ENCODE measurements at places on chromosomes 7 and 10.

GRCh38 chr10:133249975-133250754 lies 12.5 kb downstream of the VENTX start:
- DNase-seq = no peak

DNA sequence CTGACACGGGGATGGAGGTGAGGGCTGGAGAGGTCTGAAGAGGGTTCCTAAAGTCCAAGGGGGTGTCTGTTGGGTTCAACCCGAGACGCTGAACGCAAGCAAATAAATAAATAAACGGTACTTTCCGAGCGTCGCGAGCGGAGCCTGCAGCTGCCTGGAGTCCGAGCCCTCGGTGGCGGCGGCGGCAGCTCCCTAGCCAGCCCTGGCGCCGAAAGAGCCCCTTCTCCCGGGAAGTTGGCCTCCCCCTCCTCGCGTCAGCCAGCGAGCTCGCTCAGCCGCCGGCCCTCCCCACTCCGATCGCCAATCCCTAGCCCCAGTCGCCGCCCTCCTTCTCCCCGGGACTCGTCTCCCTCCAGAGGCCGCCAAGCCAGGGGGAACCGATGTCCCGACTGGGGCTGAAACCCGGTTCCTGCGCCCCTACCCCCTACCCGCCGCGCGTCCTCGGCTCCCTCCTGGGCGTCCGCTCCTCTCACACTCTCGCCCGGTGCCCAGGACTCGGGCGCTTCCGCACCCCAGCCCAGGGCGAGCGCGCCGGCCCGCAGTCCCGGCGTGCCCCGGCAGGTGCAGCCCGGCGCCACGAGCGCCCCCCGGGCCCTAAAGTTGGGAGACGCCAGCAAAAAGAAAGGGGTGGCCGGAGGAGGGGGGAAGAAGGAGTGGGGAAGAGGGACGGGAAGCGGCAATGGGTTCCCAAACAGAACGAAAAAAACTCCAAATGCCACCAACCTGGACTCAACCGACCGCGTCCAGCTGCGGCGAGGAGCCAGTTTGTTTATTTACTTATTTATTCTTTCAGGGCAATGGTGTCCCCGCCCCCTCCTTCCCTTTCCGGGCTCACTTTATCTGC lies at the start of gene GFRA1:
TSS of gene GFRA1 (minus strand) at position 767 of the 844 bp plus-strand sequence. CDS start 1,177 bp downstream, outside the sequence.
- DNase-seq = no peak

DNA sequence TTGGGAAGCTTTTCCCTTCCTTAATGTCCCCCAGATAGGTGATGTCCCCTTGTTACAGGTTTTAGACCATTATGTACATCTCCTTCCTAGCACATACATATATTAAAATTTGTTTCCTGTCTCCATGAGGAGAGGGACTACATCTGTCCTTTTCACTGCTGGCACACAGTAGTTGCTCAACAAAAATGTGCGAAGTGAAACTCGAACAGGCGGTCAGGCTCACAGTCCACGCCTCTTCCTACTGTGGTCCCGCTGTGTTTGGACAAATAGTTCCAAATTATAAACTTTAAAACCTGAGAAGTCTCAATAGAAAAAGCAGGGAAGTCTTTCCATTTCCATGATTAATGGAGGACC lies 1.2 kb upstream of the HHEX start:
- no peak for DNase-seq

- DNase-seq = no peak
These were observed 27.6 kb downstream of the EZH2 start for GRCh38 chr7:148856578-148856881.

DNA sequence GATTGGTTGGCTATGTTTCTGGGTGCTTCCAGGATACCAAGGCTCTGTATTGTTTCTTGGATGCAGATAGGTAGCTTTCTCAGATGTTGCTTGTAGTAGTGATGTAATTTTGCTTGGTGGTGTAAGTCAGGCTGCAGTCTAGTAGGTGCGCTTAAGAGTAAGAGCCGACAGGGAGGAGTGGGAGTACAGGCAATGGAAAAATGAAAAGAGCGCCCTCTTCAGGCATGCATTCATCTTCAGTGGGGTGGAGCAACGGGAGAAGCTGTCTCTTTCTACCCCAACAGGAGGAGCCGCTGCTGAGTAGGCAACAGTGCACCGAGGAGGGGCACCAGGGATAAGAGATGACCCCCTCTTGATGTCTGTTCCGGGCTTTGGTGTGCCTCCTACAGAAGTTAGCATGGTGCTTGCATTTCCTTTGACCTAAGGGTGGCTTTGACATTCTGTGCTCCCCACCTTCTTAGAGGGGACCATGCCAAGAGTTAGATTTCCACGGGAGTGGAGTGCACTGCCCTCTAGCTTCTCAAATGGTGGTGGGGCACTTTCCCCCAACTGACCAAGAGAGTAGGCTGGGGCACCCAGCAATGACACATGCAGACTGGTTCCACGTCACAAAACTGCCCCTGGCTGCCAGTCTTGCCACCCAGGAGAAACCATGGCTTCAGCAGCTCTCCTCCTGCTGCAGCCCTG lies 56.1 kb downstream of the ZNF783 start:
- no peak for DNase-seq

DNA sequence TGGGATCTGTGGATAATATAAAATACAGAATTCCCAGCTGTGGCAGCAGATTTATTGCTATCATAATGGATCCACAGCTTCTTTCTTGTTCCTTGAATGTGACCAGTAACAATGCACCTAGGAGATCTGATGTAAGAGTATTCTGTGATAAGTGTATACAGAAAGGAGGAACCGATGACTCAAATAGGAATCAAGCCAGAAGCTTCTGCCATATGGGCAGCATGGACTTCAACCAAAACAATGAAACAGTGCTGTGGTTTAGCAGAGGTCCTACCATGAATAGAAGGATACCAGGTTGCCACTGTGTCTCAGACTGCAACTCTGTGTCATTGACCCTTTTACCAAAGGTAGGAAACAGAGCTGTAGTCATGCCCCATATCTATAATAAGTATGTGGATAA lies 81.8 kb downstream of the PTPRZ1 start:
- DNase-seq = no peak

- DNase-seq = no peak
These were observed 270.5 kb downstream of the CREB5 start for GRCh38 chr7:28682801-28683200.

GRCh38 chr7:20301311-20301939 lies 29.3 kb upstream of the ITGB8 start:
- DNase-seq = no peak

DNA sequence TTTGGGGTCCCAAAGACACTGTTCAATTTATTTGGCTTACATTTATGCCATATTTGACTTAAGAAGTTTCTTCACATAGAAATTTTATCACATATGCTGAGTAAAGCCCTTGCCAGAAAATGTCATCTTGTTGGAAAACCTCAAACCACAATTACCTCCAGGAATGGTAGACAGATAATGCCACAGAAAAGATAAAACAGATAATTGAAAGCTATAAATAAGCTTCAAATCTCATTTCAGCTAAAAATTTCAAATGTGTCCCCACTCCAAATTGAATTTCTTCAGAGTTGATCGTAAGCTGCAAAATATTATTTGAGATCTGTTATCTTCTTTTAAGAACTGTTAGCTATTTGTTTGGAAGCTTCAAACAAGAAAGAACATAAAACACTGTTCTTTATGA lies 176.4 kb upstream of the PTN start:
- DNase-seq = no peak

DNA sequence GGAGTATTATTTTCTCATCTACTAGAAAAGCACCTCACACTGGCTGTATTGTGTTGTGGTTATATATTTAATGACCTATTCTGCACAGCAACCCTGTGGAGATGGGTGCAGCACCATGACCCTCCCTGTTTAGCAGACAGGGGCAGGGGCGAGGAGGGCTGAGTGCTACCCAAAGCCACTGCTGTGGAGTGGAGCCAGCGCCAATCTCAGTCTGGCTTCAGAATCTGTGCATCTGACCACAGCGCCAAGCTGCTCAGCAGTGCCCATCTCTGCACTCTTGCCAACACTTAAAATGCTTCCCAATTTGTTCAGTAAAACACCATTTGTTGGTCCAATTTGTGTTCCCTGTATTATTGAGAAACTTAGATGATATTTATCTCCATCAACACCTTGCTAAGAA lies 239.1 kb downstream of the ZMYND11 start:
- no peak for DNase-seq

DNA sequence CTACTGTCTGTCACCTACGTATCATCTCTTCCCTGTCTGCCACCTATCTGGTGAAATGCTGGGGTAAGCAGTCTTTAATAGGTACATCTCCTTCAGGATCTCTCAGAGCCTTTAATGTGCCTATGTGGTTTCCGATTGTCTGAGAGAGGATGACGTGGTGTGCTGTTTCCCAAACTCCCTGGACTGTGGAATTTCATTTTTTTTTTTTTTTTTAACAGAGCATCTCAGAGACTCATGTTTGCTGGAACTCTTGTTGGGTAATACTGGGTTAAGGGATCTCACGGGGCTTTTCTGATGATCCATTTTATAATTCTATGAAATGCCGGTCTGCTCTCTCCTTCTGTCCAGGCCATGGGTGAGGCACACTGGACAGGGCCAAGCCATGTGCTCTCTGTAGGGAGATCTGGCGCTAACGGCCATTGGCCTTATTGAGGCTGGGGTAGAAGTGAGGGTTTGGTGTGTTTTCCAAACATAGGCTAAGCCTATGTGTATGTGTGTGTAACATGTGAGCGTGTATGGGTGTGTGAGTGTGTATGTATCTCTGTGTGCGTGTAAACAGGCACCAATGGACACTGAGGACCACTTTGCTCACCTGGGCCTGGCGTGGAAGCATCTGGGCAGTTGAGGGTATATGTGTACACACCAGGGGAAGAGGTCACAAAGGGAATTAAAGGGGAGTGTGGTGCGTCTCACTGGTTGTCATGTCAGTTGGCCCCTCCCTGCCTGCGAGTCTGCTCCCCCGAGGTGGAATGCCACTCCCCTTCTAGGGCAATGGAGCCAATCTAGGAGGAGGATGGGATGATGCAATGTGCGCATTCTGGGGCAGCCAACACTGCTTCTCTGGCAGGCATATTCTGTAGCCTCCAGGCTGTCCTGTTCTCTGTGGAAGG lies 7.8 kb downstream of the ADRA2A start:
- no peak for DNase-seq

- DNase-seq = no peak
These were observed 5.2 kb downstream of the ADCY1 start for GRCh38 chr7:45579391-45579801.

DNA sequence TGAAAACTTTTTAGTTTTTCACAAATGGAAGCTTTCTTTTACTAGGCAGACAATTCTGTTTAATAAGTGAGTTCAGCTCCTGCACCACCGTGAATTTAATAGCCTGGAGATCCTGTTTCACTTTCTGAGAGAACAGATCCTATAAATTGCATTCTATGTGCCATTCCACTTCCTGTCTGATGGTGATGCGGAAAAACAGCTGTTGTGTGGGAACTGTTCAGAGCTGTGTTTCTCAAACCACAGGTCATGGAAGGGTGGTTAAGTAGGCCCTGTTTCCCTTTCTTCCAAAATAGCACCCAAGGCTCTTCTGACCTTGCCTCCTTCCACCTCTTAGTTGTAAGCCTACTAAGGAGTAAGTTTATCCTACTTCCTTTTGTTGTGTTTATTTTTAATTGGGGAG lies 97.2 kb upstream of the DKK1 start:
- no peak for DNase-seq

- no peak for DNase-seq
These were observed 147.3 kb downstream of the NRCAM start for GRCh38 chr7:108308903-108309302.

- DNase-seq = no peak
These were observed 95.9 kb downstream of the DNMBP start for GRCh38 chr10:99913831-99914235.

DNA sequence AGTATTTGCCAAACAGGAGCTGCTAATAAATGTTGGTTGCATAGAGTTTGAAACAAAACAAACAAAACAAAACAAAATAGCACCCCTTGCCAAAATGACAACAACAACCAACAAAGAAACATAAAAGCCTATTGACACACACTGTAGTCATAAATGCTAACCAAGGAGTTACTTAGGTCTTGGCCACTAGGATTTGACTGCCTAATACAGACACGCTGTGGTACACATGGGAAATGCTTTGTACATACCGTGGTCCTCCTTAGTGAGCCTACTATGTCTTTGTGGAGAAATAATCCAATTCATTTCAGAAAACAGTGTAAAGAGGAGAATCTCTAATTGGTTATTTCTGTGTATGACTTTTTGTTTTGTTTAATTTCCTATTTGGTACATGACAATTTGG lies 53.2 kb upstream of the MTPN start:
- no peak for DNase-seq

DNA sequence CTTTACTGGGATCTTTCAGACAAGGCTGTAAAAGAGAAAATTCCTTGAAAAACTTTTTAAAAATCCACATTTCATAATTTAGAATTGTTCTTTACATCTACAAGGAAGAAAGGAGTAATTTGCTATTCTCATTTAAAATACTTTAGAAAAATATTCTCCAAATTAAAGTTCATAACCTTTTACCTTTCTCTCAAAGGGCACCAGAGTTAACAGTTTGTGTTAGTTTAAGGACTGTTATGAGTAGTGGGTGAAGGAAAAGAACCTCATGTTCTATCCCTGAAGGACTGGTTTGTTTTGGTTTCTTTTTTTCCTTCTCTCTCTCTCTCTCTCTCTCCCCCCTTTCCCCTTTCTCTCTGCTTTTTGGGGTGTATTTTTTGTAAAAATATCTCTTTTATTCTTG lies 4.1 kb downstream of the AGMO start:
- DNase-seq = no peak

DNA sequence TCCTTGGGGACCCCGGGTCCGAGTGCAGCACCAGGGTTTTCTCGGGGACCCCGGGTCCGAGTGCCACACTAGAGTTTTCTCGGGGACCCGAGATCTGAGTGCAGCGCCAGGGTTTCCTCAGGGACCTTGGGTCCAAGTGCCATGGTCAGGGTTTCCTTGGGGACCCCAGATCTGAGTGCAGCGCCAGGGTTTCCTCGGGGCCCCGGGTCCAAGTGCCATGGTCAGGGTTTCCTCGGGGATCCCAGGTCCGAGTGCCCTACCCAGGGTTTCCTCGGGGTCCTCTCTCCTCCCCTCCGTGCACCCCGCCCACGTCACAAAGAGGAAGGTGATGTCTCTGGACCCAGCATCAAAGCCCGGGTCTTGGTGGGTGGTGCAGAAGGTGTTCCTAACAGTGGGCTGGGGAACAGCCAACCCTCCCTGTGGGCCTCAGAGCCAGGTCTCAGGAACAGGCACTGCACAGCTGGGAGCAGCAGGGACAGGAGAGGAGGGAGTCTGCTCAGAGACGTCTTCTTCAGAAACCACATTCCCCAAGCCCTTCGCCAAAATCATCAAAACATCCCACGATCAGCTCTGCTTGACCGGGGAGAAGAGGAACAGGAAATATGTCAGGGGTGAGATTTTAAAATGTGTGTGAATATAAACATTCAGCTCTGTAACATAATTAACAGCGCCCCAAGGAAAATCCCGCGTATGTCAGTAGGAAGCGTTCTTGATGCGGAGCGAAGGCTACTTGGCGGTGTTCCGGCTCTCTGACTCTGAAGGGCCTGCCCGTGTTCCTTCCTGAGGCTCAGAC lies 540.7 kb downstream of the DNAJB6 start:
- DNase-seq = no peak
